Osteocyte (in vitro differentiated cells): ENCODE measurements at places on chromosomes 2 and 18. TPM values are rescaled to one million over a fixed set of nuclear protein-coding genes. Genes with fewer than 3 reads are reported as not detected.

DNA sequence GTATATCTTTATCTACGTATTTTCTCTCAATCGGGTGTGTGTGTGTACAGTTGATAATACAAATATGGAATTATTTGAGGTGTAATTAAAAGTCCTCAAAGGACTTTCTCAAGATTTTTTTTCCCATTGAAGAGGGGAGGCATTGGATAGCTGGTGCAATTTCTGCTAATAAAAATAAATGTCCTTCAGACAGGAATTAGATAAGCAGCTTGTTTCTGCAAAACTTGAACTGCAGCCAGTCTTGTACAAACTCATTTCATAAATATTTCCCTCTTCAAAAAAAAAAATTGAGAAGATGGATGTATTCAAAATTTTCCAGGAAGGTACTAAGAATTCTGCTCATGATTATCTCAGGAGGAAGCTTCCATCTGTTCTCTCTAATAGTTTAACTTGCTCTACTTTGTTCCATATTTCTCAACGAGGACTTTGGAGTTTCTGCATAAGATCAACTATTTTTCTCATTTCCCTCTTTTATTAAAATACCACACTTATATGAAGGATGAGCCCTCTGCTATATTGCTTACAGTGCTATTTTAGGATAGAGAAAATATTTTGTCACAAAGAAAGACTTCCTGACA lies 33.0 kb upstream of the GLS start:
- DNase-seq: no peak

DNA sequence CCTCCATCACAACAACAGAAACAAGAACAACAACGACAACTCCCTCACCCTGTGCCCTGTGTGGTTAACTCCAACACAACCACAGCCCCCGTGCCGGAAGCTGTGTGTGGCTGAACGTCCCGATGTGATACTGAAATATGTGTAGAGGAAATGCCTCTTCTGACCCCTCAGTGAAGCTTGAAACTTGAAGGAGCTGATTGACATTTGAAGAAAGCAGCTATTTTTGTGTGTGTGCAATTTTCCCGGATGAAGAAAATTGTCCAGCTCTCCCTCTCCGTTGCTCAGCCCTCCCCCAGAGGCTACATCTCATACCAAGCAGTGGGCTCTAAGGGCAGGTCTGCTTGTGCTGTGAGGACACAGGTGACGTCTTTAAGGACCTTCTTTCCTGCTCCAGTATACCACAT lies 173.8 kb downstream of the ICOS start:
- peak; percentile 88 for DNase-seq

GRCh38 chr2:147098940-147099339 lies 745.9 kb upstream of the ACVR2A start:
- DNase-seq: no peak

DNA sequence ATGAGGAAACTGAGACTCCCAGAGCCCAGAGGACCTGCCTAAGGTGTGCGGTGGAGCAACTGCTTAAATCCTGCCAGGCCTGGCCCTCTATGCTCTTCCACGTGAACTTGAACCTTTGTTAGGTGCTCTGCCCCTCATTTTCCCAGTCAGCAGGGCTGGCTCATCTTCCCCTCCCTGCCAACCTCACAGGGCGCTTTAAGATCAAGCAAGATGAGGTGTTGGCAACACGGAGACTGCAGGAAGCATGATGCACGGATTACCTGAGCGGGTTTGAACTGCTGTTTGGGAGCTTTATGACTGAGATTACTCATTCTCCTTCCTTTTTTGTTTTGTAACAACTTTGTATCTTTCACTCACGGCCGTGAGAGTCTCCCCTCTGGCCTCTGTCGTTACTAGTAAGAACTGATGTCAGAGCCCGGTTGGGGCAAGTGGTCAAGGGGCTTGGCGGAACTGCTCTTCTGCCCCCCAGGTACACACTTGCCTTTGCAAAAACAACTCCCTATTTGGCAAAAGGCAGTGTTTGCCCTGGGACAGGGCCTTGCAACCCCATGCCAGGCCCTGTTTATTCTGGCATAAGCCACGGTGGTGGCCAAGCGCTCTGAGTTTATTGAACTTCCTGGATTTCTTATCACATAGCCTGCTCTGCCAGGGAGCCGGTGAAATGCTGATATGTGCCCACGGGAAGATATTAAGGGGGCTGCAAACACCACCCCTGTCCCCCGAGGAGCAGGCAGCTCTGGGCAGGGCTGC lies 127.8 kb downstream of the INHBB start:
- no peak for DNase-seq

GRCh38 chr2:186590350-186590758 lies 498 bp downstream of the ITGAV start:
- DNase-seq: no peak

DNA sequence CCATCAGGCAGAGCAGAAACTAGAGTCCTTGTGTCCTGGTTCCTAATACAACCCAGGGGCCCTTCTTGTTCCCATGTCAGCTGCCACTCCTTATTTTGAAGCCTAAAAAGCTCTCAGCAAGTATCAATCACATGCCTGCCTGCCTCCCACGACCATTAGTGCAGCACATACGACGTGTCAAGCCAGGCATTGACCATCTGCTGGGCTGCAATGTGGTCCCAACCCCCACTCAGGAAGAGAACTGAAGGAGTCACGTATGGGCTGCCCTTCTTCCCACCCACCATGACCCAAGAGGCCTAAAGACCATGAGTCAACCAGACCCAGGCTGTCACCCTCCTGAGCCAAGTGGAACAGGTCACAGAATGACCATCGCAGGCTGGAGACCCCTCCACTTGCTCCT lies 98.8 kb downstream of the KLHL29 start:
- DNase-seq: no peak

DNA sequence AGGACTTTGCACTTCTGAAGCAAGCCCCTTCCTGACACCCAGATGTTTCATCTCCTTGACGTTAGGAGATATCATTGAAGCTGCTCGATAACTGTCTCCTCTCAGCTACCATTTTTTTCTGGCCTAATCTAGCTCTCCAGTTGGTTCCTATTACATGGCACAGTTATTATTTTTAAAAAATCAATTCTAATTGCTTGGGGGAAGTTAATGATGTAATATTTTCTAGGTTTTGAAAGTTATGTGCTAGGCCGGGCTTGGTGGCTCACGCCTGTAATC lies 22.5 kb upstream of the RAB31 start:
- no peak for DNase-seq

DNA sequence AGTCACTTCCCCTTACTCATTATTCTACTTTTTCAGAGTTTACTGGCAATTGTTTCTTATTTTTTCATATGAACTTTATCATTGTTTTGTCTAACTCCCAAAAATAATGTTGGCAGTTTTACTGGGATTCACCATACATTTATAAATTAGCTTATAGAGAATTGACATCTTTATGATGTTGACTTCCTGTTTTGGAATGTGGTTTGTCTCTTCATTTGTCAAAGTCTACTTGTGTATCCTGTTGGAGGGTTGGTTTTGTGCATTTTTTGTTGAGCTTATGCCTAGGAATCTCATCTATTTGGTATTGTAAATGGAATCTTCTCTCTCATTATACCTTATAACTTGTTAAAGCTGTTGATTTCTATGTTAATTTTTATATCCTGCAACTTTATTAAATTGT lies 16.4 kb downstream of the EPC2 start:
- DNase-seq: no peak

DNA sequence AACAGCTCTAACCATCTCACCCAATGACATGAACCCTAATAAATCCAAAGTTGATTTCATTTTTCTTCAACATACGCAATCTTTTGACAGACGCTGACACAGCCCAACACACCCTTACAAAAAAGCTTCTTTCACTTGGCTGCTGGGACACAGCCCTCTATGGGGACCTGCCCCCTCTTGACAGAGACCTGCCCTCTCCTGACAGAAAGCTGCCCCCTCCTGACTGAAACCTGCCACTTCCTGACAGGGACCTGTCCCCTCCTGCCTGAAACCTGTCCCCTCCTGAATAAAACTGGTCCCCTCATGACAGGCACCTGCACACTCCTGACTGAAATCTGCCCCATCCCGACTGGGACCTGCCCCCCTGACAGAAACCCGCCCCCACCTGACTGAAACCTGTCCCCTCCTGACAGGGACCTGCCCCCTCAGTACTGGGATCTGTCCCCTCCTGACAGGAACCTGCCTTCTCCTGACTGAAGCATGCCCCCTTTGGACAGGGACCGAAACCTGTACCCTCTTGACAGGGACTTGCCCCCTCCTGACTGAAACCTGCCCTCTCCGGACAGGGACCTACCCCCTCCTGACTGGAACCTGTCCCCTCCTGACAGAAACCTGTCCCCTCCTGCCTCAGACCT lies 87.9 kb downstream of the PXDN start:
- peak; percentile 67 for DNase-seq

DNA sequence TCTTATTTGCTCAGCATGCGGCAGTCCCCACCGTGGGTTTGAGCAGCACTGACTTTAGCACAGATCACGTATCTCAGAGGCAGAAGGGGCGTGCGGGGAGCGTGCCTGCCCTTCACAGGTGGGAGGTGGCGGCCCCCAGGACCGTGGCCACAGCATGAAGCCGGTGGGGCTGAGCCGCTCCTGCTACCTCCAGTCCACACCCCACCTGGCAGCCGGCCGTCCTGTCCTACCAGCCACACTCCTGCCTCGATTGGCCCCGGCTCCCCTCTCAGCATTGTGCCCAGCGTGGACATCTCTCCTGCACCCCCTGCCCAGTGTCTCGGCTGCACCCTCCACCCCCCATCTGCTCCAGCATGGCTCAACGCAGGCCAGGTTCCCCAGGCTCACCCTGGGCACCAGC lies 73.6 kb downstream of the NFATC1 start:
- no peak for DNase-seq

GRCh38 chr18:48308755-48309575 lies 100.2 kb downstream of the ZBTB7C start:
- no peak for DNase-seq

DNA sequence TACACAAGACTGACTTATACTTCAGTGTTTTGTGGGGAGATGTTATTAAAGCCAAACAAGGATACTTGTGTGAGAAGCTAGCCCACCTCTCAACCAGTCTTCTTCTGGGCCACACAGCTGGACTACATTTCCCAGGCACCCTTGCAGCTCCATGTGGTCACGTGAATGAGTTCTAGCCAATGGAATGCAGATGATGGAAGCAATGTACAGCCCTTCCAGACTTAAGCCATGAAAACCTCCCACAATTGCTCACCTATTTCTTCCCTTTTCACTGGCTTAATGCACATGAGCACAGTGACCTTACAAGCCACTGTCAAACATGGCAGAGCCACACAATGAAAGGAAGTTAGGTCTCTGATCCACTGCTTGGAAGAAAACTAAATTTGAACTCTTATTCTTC lies 20.4 kb upstream of the FEZ2 start:
- DNase-seq: no peak

- DNase-seq: no peak
Observed at GRCh38 chr18:69947361-69948133, at the start of gene CD226. TSS of gene CD226 (minus strand) at chr18:69947873. CDS start at chr18:69947406, 467 bp downstream.

- no peak for DNase-seq
Observed at GRCh38 chr2:167501618-167502017, 613.3 kb downstream of the XIRP2 start.

- no peak for DNase-seq
Observed at GRCh38 chr2:58110765-58111164, 64.2 kb downstream of the VRK2 start.

- DNase-seq: no peak
Observed at GRCh38 chr18:23689031-23689615, at the start of gene LAMA3. TSS of gene LAMA3 (plus strand) at chr18:23689453. CDS start at chr18:23689684, 231 bp downstream.

GRCh38 chr2:175251425-175252041 lies 70.0 kb upstream of the ATP5MC3 start:
- DNase-seq: no peak

DNA sequence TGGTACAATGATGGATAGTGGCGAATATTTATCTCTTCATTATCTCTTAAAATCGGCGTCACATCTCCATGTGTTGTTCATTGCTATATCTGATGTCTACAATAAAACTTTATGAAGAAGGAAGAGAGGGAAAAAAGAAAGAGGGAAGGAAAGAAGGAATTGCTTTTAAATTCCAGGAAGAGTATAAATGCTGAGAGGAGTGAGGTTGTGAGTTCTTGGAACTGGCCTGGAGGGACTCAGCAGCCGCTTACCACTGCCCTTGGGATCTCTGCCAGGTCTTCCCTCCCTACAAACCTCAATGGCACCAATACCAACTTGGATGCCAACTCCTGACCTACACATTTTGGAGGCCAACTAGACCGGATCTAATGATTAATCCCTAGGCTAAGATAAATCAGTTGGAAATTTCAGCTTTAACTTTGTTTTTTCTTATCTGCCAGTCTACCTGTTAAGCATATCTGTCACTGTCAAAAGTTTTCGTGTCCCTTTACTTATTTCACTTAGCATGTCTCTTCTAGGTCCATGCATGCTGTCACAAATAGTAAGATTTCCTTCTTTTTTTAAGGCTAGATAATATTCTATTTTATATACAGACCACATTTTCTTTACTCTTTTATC lies 9.8 kb downstream of the SCN9A start:
- no peak for DNase-seq

GRCh38 chr2:168718622-168719021 lies 83.8 kb upstream of the NOSTRIN start:
- no peak for DNase-seq

GRCh38 chr2:148042219-148042618 lies 21.3 kb downstream of the MBD5 start:
- DNase-seq: no peak

The SLC8A1 gene
- total RNA-seq: 17.3 and 18.0 TPM in 2 replicates

The IL1B gene
- not detected in 2 replicates for total RNA-seq

The LRP1B gene
- 3.6 and 4.5 TPM in 2 replicates for total RNA-seq

The MEIS1 gene
- 0.86 and 0.91 TPM in 2 replicates for total RNA-seq

The OBSL1 gene
- total RNA-seq: 168 and 174 TPM in 2 replicates

The SGO2 gene
- 5.2 and 5.7 TPM in 2 replicates for total RNA-seq

The CNDP1 gene
- total RNA-seq: not detected in 2 replicates

The HOXD12 gene
- not detected in 2 replicates for total RNA-seq

The LYPD6 gene
- total RNA-seq: 1.8 and 2.1 TPM in 2 replicates

The ZNF892 gene
- 7.0 and 7.6 TPM in 2 replicates for total RNA-seq

The ZSWIM2 gene
- not detected in 2 replicates for total RNA-seq

The POLE4 gene
- total RNA-seq: 43.2 and 44.2 TPM in 2 replicates
